Stimulated activated CD4-positive, alpha-beta T cell treated with anti-CD3 and anti-CD28 coated beads, TNF-alpha, amount 100 ng/mL, for 1 hour (primary cell): ENCODE measurements at places on chromosomes 16 and 17.

GRCh38 chr16:3748307-3748706, 31.0 kb upstream of the TRAP1 start:
- no peak for DNase-seq

GRCh38 chr17:15886804-15887203, 58.1 kb upstream of the ADORA2B start:
- no peak for DNase-seq

GRCh38 chr17:78977681-78977943, 2.1 kb downstream of the LGALS3BP start:
- no peak for DNase-seq

DNA sequence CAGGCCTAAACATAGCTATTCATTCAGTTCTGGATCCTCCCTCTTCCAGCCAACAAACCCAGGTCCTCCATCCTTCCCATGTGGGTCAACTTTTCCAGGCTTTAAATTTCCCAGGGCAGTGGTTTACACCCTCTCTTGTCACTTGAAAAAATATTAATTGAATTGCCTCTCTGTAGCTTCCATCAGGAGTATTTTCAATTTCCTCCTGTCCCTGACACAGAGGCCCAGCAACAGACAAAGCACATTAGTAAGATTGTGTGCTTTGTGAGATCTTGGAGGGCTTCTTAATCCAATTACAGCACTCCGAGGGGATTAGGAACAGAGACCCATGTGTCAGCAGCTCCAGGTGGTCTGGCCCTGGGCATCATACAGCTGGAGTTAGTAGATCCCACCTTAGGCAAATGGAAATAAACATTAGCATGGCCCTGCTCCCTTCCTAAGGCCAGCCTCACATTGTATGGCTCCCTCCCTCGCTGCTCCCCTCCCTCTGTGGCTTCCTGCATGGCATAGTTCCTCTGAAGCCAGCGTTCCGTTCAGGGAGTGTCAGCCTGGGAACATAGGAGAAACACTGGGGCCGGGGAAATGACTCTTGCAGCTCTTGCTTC, 132.7 kb upstream of the HSBP1 start:
- DNase-seq, result no peak

DNA sequence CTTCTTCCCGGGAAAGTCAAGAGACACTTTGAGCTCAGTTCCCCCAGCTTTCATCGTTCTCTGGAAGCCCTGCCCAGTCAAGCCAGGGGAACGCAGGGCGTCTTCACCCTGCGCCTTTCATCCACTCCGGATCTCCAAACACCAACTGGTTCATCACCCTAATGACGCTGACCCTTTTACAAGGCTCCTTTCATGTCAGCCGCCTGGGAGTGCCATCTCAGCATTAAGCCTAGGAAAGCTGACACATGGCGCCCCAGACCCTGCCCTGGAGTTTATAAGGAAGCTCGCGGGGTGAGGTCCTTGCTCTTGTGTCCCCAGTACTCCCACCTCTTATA, 594 bp upstream of the DNAJC7 start:
- no peak for DNase-seq

DNA sequence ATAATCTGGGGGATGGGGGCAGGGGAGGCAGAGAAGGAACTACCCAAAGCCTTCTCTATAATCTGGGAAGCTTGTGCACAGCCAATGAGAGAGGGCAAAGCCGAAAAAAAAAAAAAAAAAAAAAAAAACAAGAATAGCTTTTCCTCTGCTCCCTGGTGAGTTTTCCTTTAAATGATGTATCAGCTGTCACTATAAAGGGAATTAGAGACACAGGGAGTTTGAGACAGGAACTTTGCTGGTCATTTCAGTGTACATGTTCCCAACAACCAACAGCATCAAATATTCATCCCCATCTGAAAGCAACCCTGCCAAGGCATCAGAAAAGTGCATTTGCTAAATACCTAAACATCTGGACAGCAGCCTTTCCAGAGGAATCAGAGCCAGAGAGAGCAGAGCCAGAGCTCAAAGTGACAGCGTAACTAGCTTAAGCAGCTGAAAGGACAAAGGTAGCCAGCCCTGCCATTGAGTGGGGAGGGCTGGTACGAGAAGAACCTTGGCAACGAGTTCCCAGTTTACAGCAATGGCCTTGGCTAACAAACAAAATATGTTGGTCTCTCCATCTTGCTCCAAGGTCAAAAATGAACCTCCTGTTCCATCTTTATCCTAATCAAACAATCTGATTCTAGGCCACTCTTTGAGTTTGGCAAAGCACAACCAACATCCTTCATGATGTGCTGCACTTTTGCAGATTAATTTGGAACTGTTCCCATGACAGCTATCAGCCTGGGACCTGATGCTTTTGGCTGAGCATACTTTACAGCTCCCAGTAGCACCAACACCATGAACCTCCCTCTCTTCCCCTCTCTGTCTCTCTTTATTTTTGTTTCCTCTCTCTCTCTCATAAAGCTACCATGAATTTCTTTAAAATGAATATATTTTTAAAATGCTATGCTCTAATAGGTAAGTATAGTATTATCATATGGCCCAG, 143.7 kb upstream of the GNAO1 start:
- no peak for DNase-seq

DNA sequence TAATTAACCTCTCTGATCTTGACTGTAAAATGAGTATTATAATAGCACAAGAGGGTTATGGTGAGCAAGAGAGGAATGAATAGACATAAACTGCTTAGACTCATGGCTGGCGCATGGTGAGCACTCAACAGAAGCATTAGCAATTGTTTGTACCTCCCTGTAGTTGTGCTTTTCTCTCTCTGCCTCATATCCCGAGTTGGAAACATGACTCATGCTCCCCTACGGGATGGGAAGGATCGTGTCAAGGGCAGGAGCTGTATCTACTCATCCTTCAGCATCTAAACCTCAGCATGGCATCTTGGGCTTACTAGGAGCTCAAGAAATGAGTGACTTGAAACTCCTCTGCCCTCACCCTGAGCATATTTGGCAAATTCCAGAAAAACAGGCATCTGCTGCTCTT, 299.6 kb downstream of the MAP2K4 start:
- no peak for DNase-seq

DNA sequence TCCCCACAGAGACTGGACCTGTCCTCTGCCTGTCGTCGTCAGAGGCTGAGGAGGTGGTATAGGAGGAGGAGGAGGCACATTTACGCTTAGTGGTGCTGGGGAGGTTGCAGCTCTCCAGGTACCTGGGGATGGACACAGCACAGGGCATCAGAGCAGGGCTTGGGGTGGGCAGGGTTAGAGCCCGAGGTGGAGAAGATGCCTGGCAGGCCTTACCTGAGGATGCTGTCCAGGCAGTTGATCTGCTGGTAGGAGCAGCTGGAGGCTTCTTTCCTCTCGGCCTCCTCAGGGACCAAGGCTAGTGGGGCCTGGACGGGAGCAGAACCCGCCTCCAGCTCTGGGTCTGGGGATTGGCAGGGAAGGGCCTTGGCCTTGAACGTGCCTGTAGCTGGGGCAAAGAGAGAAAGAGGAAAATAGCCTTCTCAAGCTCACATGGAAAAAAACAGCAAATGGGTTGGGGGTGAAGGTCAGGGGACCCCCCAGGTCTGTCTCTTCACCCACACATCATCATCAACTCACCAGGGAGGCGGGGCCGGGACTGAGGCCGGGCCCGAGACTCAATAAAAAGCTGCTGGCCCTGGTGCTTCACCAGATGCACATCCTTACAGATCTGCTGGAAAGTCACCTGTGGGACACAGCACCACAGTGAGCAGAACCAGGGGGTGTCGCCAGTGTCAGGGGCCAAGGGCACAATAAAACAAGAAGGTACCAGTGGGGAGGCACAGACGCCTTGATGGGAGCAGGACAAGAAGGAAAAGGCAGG, 5.6 kb downstream of the PER1 start:
- DNase-seq, result no peak

DNA sequence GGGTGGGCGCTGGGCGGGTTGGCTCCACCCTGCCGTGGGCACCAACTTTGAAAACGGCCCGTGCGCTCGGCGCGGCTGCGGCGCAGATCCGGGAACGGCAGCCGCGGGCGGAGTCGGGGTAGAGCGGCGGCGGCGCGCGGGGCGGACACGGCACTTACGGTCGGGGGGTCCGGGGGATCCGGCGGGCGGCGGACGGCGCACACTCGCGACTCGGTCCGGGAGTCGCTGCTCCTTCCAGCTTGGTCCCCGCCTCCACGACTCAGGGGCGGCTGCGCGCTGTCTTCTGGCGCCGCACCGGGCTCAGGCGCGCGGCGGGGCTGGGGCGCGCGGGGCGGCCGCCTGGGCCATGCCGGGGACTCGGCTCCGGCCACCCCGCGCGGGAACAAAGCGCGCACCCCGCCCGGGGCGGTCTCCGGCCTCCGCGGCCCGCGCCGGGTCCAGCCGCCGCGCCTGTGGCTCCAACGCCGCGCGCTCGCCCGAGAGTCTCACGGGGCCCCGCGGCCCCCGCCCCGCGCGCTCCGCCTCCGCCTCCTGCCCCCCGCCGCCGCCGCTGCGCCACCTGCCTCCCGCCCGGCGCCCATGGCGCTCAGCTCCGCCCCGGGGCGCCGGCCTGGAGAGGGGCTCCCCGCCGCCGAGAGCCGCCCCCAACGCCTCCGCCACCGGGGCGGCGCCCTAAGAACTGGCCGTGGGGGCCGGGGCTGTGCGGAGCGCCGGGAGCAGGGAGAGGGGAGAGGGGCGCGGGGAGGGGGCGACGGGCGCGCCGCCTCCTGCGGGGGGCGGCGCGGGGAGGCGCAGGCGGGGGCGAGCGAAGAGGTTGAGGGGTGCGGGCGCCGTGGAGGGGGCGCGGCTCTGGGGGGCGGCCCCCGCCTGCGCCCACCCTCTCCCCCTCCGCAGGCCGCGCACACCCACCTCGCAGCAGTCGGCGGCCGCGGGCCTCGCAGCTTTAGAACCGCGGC, 35.9 kb downstream of the CBFA2T3 start:
- DNase-seq, result no peak

DNA sequence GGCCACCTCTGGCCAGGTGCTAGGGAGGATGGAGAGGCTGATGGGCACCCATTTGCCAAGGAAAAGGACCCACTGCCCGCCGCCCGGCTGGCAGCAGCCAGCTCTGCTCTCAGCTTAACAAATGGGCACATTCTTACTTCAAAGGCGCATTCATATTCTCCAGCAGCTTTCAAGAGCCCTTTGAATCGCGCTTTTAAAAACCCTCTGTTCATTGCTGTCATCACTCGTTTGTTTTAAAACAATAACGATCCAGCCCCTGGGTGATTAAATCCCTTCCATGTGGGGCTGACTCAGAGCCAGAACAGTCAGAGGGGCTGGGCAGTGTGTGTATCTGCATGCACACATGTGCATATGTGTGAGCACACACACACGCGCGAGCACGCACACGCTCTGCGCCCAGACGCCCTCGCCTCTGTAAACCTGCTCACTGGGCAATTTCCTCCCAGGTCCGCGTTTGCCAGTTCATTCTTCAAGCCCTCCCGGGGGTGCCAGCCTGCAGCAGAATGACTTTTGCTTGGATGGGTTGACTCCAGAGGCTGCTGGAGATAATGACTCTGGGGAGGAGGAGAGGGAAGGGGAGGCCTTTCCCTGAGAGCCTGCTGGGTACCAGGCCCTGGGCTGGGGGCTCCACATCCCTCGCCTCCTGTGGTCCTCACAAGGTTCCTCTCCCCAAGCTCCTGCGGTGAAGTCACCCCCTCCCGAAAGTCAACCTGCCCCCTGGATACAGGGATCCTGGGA, 133.1 kb downstream of the SDK2 start:
- DNase-seq, result no peak

DNA sequence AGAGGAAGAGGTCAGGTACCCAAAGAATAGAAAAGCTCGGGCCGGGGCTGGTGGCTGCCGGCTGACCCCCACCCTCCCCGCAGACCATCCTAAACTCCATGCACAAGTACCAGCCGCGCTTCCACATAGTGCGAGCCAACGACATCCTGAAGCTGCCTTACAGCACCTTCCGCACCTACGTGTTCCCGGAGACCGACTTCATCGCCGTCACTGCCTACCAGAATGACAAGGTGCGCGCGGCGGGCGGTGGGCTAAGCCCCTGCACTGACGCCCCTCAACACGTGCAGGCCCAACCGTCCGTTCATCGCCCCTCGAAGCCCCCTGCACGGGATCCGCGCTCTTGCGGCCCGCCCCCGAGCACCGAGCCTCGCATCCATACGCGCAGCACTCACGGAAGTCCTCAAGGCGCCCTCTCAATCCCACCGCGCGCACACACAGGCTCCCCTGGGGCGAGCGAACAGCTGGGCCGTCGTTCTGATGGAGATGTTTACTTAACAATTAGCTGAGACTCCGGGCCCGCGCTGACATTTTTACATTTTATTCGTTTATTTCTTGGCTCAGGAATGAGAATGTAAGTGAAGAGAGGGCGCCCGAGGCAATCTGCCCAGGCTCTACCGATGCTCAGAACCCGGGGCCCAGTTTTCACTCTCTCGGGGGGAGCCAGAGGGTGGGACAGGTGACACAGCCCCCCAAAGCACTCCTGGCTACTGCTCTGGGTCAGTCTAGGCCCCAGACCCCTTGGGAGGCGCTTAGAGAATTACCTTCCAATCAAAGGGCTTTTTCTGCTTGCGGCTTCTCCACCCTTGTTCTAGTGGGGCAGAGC, 3.5 kb downstream of the TBX2 start:
- no peak for DNase-seq

GRCh38 chr16:57574086-57574485, 31.6 kb downstream of the ADGRG5 start:
- no peak for DNase-seq

- no peak for DNase-seq
These were observed 1.7 kb downstream of the TBKBP1 start for GRCh38 chr17:47695429-47696376.

DNA sequence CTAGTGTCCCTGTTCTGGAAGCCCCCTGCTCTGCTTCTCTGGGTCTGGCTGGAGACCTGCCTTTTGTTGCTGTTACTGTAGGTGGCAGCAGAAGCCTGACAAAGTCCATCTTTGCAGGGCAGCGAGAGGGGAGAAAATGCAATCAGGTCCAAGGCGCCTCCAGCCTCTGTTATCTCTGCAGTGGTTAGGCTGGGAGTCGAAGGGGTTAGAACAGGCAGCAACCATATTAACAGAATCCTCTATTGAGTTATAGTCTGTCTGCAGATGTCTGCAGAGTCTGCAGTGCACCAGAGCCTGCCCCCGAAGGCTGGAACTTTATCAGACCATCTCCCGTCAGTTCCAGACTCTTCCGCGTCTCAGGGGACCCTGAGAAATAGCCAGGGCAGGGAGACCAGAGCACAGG, 404.9 kb upstream of the EEF2KMT start:
- no peak for DNase-seq
